ENCODE measurements at places on chromosomes 3 and 15.
A peak's percentile ranks its signal among the peaks of the same experiment; 100 is the strongest.

DNA sequence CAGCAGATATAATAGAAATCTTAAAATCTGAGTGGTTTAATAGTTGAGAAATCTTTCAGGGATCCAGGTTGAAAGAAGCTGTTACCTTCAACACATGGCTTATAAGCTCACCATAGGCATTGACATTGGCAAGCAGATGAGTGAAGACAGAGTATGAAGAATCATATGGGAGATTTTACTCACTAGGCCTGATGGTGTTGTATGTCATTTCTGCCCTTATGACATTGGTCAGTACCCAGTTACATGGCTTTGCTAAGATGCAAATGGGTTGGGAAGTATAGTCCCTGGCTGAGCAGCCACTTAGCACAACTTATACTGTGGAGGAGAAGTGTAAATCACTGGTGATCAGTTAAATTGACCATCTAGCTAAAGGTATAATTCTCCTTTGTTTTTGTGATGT is 5.9 kb downstream of the TFG start:
- no peak for DNase-seq

GRCh38 chr15:80636675-80637074 is 58.4 kb upstream of the ABHD17C start:
- DNase-seq: peak; percentile 23

- no peak for DNase-seq
Measured at GRCh38 chr3:101665357-101665756, 11.6 kb downstream of the ZBTB11 start.

GRCh38 chr15:47715856-47716445 is 1.4 kb upstream of the SEMA6D start:
- DNase-seq: peak; percentile 45

DNA sequence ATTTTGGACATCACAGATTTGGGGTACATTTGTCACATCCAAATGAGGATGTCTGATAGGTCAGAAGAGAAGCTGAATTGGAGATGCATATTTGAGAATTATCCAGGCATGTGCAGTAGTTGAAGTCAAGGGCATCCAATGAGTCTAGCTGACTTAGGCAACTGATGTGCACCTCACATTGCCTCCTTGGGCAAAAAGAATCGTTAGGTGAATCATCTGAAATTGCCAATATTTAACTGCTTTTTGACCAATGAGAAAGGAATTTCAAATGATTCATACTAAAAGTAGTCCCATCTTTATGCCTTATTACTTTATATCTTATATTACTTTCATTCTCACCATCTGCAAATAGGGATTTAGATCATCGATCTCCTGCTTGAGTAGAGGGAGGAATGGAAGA is 117.7 kb downstream of the CD47 start:
- DNase-seq: no peak

GRCh38 chr15:44264148-44264547 is 24.4 kb upstream of the GOLM2 start:
- no peak for DNase-seq

DNA sequence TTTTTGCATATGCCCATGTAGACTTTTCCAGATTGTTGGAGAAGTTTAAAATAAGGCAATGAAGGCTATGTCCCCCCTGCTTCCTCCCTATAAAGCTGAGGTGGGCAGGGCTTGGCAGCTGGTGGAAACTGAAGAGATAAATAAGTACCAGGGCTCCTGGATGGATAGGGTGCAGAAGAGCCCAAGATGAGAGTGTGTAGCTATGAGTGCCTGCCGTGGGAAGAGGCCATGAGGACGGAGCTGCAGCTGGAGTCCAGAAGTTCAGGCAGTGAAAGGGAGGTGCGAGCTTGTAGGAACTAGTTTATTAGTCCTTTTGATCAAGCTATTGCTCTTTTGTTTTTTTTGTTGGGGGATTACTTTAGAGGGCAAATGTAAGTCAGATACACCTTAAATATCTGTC is 52.4 kb downstream of the PHLDB2 start:
- no peak for DNase-seq

DNA sequence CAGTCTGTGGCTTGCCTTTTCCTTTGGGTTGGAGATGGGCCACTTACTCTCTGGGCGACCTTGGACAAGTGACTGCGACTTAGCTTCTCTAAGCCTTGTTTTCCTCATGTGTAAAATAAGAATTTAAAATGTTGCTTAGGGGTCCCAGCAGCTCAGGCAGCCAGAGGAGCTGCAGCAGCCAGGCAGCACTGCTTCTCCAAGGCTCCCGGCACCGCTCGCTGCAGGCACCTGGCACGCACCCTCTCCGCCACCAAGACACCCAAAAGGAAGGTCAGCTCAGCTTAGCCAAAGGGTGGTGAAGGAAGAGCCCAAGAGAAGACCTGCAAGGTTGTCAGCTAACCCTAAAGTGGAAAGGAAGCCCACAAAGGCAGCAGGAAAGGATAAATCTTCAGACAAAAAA is 10.7 kb upstream of the AMOTL2 start:
- no peak for DNase-seq

DNA sequence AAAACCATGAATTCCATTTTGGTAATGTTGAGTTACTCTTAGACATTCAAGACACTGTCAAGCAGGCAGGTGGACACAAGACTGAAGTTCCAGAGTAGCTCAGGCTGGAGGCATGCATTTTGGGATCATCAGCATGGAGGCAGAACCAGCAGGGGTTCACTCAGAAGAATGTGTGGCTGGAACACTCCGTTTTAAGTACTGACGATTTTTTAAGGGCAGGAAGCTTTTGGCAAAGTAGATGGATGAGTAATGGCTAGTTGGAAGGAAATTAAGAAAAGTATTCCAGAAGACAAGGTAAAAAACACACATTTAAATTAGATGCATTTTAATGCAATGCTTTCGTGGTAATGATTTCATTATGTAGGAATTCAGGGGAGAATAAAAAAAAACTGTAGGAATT is 420.4 kb downstream of the ROBO2 start:
- DNase-seq: no peak

DNA sequence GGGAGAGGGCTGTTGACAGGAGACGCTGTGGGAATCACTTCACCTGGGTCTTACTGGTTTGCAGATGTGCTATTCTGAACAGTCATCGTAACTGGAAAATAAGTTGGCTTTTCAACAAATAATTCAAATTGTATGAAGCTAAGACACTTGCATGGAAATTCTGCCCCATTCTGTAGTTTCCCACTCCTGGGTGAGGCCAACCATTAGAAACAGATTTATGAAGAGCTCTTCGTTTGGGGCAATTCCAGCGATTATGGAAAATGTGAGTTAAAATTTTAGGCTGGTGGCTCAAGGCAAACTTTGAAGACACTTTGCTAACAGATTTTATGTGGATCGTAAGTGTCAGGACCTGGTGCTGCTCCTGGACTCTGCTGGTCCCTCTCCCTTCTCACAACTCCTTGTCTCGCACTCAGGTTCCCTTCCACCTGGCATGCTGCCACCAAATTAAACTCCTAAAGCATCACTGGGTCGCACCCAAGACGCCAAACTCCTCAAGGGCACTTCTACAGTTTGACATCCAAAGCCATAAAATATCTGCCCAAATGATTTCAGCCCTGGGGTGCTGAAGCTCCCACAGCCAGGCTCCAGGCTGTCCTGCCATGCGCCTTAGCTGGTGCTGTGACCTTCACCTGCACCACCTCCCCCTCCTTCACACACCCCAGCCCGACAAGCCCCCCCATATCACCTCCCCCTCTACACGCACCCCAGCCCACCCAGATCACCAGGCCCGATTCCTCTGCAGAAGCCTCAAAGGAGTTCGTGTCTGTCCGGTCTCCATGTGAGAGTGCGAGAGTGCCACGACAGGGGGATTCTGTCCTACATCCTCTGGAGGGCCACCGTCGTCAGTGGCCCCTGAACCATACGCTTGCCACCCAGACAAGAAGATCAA is 138.4 kb downstream of the NSMCE3 start:
- DNase-seq: no peak

Data from lung microvascular endothelial cell (primary cell).